ENCODE measurements at places on chromosomes 7 and 10.

- DNase-seq = no peak
These were observed 196.1 kb upstream of the SVIL start for GRCh38 chr10:29830531-29831512.

DNA sequence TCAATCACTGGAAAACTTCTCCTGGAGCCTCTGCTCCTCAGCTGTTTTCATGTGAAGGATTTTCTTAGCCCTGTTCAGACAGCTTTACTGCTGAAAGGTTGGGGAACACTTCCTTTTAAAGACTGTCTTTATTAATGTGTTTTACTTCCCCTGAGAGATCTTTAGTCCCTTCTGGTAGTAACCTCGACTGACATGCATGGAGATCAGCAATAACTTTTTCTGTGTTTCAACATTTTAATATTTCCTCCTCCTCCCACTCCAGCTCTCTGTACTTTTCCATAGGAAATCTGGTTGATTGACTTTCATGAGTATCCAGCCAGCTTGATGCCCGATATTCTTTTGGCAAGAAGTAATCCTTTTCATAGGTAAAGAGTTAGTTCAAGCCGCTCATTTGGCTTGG, 62.7 kb upstream of the STRIP2 start:
- no peak for DNase-seq

- no peak for DNase-seq
These were observed 26.7 kb upstream of the OTUD1 start for GRCh38 chr10:23412223-23412622.

GRCh38 chr7:97298561-97298960, 181.1 kb downstream of the SDHAF3 start:
- no peak for DNase-seq

DNA sequence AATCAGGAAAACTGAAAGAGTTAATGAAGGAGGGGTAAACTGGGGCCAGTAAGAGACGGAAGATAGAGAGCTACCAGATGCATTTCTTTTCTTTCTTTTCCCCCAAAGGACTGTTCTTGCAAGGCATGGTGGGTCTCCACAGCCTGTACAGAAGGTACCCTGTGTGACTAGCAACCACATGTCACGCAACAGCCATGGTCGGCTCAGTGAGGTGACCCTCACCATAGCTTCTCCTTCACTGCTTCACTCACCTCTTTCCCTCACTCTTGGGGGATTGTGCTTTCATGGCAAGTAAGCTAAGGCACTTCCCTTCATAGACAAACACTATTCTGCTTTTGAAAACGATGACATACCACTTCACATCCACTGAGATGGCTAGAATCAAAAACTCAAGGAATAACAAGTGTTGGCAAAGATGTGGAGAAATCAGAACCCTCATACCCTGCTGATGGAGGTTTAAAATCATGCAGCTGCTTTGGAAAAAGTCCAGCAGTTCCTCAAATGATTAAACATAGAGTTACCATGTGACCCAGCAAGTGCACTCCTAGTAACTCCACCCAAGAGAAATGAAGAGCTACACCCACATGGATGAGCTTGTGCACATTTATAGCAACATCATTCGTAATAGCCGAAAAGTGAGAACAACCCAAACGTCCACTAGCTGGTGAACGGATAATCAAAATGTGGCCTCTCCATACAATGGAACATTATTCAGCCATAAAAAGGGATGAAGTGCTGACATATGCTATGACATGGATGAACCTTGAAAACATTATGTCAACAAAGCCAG, 3.8 kb upstream of the INSIG1 start:
- no peak for DNase-seq

DNA sequence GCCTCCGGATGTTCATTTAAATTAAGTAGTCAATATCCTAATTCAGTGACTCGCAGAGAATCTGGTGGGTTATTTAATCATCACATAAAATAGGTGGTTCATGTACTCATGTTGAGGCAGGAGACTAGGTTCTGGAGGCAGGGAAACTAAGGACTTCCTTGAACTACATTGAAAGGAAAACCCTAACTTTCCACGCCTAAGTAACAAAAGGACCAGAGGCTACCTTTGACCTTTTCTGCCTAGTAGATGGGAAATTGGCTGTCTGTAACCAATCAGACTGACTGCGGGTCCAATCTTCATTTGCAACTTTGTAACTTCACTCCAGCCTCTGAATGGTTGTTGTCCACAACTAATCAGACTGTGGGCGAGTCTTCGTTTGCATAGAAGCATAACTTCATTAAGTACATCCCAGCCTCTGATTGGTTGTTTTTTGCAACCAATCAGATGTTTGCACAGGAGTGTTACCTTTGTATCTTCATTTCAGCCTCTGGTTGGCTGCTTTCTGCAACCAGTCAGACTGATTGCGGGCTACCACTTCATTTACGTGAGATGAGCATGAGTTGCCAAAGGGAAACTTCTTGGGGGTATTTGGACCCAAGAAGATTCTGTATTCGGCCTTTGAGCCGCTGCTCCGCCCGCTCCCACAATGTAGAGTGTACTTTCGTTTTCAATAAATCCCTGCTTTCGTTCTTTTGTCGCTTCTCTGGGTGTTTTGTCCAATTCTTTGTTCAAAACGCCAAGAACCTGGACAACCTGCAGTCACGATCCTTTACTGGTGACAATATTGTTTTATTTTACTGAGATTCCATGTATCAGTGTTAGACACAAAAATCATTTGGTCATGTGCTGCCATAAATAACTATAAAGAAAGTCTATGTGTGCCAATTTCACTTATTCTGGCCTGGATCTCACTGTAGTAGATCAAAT, 1.7 kb upstream of the ST7 start:
- DNase-seq = no peak

- no peak for DNase-seq
These were observed 3.9 kb downstream of the HIP1 start for GRCh38 chr7:75734586-75735458.

- no peak for DNase-seq
These were observed 488 bp downstream of the MTERF1 start for GRCh38 chr7:91880016-91880412.

- no peak for DNase-seq
These were observed 8.5 kb downstream of the PWWP2B start for GRCh38 chr10:132405463-132405991.
